ENCODE measurements at places on chromosomes 2 and 18.

DNA sequence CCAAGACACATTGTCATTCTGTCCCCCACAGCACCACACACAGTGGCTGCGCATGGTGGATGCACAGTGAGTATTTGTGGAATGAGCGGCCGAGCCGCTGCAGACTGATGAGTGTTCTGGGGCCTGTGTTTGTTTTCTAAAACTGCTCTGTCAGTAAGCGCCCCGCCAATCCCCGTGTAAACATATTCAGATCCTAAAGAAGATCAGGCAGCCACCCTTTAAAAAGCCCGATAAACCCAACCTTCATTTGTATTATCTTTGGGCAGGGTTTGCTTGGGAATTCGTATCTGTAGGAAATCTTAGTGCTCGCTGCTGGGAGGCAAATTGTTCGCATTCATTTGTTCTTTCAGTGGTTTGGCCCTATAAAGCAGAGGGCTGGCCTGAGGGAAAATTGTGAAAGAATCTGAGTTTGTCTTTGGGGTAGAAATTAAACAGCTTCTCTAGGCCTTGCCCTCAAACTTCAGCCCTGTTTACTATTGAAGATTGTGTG lies 68.6 kb downstream of the TGOLN2 start:
- no peak for DNase-seq

- DNase-seq = no peak
These were observed at the start of gene NEB for GRCh38 chr2:151733771-151734672. NEB (minus strand) TSS chr2:151734476; CDS start chr2:151733156, 1,320 bp downstream.

DNA sequence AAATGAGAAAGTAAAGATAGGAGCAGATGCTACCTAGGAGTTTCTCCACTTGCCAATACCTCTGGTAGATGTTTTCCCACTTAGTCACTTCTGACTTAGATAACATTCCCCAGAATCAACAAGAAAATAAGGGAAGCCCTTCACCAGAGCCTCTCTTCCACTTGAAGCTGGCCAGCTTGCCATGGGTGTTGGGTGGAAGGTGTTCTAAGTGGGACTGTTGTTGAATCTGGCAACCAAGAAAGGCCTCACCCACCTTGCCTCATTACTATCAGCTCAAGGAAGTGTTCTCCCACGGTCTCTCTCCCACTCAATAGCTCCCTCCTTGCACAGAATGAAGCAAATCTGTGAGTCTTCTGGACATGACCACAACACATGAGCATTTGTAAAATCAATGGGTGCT lies 100.4 kb upstream of the REG3A start:
- DNase-seq = no peak

GRCh38 chr2:173924285-173924684 lies 40.9 kb downstream of the SP3 start:
- DNase-seq = no peak

- no peak for DNase-seq
These were observed 21.9 kb upstream of the MCFD2 start for GRCh38 chr2:46937471-46937901.

DNA sequence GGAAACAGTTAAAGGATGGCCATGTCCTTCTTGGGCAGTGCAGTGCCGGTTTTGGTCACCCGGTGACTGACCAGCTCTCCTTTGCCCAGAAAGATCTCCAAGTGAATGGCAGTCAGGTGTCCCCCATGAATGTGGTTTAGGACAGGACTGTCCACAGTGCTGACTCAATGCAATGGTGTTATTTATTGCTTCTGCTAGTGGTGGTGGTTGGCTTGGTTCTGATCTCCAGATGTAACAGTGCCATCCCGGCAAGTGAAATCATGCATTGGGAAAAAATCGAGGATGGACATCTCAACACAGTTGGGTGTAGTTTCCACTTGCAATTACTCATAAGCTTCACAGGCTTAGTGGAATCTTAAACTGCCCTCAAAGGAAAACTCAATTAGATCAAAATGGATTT lies 81.9 kb downstream of the TGOLN2 start:
- no peak for DNase-seq

Data from activated T-helper 1 cell treated with Interleukin-2 at 50 U/mL for 16 hours (primary cell).